ENCODE measurements at places on chromosomes 5 and 9.
A peak's percentile ranks its signal among the peaks of the same experiment; 100 is the strongest.

- DNase-seq, result no peak
These were observed 54.3 kb upstream of the MEGF10 start for GRCh38 chr5:127236254-127236653.

DNA sequence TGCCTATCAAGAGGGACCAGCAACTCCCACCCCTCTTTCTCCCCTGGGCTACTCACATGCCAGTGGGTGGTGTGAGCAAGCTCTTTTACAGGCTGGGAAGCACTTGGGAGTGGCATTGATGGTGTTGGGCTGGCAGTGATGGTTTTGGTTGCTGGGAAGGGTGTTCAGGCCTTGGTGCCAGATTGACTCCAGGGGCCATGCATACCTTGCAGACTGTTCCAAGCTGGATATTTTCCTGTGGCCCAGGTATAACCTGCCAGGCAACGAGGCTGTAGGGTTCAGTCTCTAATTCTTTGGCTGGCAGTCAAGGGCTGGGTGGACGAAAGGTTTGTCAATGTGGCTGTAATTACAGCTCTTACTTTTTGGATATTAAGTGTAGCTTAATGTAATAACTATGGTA lies 177.3 kb downstream of the MACROH2A1 start:
- no peak for DNase-seq

- DNase-seq, result peak; percentile 57
These were observed 2.6 kb downstream of the CTNNAL1 start for GRCh38 chr9:109010746-109011145.

GRCh38 chr5:19266791-19267190 lies 721.2 kb downstream of the CDH18 start:
- no peak for DNase-seq

Data from HCT116 (cell line).